Activated naive CD4-positive, alpha-beta T cell treated with anti-CD3 and anti-CD28 coated beads for 36 hours (primary cell): ENCODE measurements at places on chromosomes 4 and X. TPM values are rescaled to one million over a fixed set of nuclear protein-coding genes. Genes with fewer than 3 reads are reported as not detected.
A peak's percentile ranks its signal among the peaks of the same experiment; 100 is the strongest.

NHSL2 gene
- 0.41 TPM for total RNA-seq

GRCh38 chr4:2797545-2798305 is 4.8 kb downstream of the SH3BP2 start:
- peak; percentile 52 for DNase-seq

GRCh38 chrX:12975670-12975965 is 708 bp downstream of the TMSB4X start:
- DNase-seq = no peak

DNA sequence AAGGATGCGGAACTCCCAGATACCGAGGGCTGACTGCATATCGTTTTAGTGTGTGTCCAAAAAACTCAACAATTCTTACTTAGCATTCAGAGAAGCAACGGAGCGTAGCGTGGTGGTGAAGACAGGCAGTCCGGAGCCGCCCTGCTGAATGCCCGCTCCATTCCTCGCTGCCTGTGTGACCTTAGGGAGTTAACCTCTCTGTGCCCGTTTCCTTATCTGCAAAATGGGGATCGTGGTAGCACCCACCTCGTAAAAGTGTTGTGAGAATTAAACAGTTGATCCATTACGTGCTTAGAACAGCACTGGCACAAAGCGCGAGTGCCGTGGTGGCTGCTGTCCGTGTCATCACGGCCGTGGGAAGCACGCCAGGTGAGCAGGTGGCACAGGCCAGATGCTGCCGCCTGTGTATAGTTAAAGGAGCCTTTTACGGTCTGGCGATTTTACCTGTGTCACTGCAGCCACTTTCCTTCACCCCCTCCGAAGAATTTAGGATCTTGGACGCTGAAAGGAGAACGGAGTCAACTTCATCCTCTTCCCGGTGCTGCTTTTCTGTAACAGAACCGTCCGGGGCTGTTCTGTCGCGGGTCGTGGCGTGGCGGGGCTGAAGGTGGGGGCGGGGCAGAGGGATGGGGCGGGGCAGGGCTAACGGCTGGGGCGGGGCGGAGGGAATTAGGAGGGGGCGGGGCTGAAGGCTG is 885 bp downstream of the CCDC110 start:
- DNase-seq = peak; percentile 51

- no peak for DNase-seq
These were observed 10.0 kb upstream of the LNX1 start for GRCh38 chr4:53601251-53601764.

GRCh38 chr4:93029769-93030168 is 726.0 kb downstream of the GRID2 start:
- no peak for DNase-seq
